Stimulated activated CD4-positive, alpha-beta T cell treated with anti-CD3 and anti-CD28 coated beads, TNF-alpha, amount 100 ng/mL, for 1 hour (primary cell): ENCODE measurements at places on chromosomes 6 and 20.
A peak's percentile ranks its signal among the peaks of the same experiment; 100 is the strongest.

DNA sequence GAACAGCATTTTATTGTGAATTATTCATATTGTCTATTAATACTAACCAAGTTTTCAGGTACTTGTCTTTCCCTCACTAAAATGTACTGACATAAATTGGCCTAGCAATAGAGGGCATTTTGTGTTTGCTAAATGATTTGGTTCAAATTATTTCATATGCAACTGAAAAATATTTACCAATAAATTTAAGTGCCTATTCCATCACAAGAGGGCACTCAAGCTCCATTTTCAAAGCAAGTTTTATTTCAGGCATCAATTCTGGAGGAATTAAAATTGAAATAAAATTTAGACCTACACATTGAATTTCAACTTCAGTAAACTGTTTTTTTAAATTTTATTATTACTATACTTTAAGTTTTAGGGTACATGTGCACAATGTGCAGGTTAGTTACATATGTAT is 114.3 kb upstream of the SYNCRIP start:
- no peak for DNase-seq

- DNase-seq, result no peak
Observed at GRCh38 chr20:45372646-45373352, 5.3 kb downstream of the TP53TG5 start.

- no peak for DNase-seq
Observed at GRCh38 chr6:24183584-24183983, 57.6 kb downstream of the NRSN1 start.

DNA sequence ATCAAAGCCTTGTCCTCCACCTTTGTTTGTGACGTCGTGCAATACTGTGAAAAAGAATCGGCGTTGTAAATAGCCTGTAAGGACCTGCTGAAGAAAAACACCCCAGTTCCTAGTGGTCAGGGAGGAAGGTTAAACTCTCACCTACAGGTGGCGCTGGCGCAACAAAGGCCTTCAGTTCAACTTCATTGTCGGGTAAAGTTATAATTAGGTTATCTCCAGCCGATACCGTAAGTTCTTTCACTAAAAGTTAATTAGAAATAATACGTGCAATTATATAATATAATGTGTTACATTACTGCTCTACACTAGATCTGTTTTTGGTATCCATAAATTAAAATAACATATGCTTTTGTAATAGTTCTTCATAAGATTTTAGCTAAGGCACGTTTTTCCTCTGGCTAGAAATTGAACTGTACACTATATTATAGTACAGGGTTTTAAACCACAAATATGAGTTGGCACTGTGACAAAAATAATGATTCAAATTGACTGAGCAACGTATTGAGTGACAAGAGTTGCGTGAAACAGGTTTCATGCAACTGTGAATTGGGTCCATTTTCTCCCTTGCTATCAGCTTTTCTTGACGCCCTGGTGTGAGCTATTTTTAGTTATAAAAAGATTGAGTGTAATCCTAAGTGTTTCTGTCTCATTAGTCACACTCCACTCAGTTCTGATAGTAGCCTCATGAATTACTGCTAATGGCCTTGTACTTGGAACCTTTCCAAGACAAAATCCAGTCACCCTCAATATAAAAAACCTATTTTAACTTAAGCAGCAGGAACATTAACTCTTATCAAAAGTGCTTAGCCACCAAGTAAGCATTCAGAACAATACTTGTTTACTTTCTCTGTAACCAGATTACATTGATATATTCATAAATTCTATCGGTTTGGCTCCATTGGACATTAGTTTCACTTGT is 62.3 kb downstream of the KIAA0319 start:
- peak; percentile 32 for DNase-seq

GRCh38 chr6:14732844-14733757 is 512.8 kb upstream of the JARID2 start:
- no peak for DNase-seq

GRCh38 chr6:49606721-49607390 is 29.8 kb downstream of the RHAG start:
- no peak for DNase-seq

DNA sequence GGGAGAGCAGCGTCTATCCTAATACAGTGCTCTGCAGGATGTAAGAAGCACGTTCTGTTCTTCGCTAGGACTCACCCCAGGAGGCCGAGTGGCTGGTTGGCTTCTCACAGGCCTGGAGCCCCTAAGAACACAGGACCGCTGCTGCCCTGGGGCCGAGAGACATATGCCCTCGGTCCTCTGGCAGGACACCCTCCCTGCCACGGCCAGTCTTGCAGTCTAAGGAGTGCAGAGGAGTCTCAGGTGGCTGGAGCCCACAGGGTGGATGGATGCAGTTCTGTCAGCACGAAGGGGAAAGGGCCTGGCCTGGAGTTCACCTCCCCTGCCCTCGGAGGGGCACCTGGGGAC is 96.5 kb downstream of the SMOC2 start:
- no peak for DNase-seq

DNA sequence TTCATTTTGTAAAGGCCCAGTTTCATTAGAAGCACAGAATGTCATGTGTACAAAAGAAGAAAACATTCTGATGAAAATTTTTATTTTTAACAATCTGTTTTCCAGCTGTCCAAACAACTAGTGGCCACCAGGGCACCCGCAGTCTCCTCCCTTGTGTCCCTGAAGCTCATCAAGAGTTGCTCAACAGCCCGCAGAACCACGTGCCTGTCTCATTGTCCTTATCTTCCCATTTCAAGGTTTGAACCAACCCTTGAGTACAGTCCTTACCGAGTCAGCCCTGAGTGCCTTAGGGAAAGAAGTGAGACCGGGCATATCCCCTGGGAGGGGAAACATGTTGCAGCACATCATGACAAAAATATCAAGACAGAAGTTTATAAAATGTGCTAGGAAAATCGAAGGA is 15.9 kb upstream of the ZNF133 start:
- DNase-seq, result no peak

DNA sequence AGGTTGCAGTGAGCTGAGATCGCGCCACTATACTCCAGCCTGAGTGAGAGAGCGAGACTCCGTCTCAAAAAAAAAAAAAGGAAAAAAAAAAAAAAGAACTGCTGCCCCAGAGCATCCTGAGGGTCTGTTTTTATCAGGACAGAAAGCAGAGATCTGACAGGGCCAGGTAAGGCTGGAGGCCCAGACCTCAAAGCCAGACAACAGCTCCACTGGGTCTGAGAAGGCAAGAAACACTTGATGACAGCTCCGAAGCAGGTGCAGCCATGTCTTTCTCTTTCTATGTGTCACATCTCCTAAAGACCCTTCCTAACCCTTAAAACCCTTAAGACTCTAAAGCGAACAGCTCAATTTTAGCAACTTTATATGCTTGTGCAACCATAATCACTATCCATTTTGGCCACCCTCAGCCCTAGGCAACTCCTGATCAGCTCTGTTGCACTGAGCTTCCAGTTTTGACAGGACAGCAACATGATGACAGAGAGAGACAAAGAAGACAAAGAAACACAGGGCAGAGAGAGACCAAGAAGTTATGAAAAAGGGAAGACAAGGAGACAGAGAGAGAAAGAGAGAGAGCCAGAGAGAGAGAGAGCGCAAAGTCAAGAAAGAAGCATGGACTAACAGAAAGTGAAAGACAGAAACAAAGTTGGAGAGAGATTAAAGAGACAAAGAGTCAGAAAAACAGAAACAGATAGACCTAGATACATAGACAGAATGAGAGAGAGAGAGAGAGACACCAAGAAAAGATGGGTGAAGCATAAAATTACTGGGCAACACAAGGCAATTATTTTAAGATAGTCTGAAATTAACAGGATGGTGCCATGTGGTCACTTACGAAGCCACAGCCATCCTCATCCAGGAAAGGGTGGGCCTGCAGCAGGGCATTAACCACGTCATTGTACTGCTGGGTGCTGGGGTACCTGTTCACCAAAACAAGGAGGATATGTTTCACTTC is 39.2 kb downstream of the SAMD3 start:
- no peak for DNase-seq

- no peak for DNase-seq
Observed at GRCh38 chr6:7292596-7293255, 20.3 kb downstream of the SSR1 start.

GRCh38 chr20:20503777-20504530 is 136.1 kb downstream of the INSM1 start:
- DNase-seq, result no peak

DNA sequence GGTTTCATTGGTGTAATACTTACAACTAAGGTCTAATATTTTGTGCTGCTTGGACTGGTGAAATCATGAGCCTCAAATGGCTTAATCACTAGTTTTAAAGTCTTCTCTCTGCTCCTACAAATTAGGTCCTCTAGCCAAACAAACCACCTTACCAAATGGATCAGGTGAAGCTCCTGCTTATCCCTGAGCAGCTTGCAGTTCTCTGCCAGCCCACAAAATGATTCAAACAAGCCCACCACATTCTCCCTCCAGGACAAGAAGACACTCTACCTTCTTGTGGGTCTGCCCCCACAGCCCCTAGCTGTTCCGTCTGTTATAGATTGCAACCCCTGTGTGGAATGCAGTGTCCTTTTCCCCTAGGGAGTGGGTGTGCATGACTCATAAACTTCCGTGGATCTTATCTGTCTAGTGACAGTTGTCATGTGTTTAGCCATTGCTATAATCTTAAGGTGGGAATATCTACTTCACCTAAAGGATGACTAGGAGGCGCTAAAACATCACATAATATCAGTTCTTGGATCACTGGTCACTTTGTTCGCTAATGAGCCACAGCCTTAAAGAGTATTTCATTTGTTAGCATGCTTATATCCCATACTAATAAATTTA is 940.5 kb upstream of the MANEA start:
- DNase-seq, result no peak

GRCh38 chr6:155635416-155635815 is 179.8 kb upstream of the NOX3 start:
- no peak for DNase-seq

- DNase-seq, result no peak
Observed at GRCh38 chr6:110358553-110359160, 508 bp upstream of the METTL24 start.
